Stimulated activated CD8-positive, alpha-beta memory T cell treated with anti-CD3 and anti-CD28 coated beads, Interleukin-7, amount 100 ng/mL, for 1 hour (primary cell): ENCODE measurements at places on chromosomes 11 and 22.

- DNase-seq, result no peak
Measured at GRCh38 chr22:38088629-38089473, 4.9 kb upstream of the SLC16A8 start.

DNA sequence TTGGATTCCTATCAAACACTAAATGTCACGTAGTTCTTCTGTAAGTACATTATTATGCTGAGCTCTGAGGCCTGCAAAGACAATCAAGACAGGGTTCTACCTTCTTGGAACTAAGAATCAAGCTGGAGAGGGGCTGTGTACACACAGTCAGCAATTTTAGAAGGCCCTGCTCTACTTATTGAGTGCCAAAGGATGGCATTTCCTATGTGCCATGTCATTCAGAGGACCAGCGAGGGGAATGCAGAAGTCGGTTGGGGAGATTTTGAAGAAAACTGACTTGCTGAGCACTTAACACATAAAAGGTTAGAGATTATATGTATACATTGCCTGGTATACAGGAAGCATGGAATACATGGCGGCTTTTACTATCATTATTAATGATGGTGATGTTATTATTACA, 5.3 kb downstream of the SLC37A2 start:
- no peak for DNase-seq

GRCh38 chr11:39965701-39966100, 1493.8 kb downstream of the LRRC4C start:
- no peak for DNase-seq

GRCh38 chr11:61828629-61829407, 718 bp downstream of the FADS2 start:
- no peak for DNase-seq

DNA sequence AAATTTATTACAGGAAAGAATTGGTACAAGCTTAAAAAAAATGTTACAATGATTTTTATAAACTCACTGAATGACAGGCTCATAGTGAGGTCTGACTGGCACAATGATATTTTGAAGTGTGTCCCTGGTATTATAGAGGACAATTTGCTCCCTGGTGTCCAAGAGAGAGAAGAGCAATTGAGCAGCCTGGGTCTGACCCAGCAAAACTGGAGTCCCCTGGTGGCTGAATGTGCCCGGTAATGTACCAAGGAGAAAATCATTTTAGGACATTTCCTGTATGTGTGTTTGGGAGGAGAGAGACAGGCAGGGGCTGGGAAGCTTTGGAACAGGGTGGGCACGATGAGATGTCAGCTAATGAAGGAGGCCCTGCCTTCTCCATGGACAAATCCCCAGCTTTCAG, 125.3 kb downstream of the APOL5 start:
- DNase-seq, result no peak
